ENCODE measurements at places on chromosomes 7 and 10.

- no peak for DNase-seq
Measured at GRCh38 chr7:141610671-141611070, 59.5 kb downstream of the AGK start.

DNA sequence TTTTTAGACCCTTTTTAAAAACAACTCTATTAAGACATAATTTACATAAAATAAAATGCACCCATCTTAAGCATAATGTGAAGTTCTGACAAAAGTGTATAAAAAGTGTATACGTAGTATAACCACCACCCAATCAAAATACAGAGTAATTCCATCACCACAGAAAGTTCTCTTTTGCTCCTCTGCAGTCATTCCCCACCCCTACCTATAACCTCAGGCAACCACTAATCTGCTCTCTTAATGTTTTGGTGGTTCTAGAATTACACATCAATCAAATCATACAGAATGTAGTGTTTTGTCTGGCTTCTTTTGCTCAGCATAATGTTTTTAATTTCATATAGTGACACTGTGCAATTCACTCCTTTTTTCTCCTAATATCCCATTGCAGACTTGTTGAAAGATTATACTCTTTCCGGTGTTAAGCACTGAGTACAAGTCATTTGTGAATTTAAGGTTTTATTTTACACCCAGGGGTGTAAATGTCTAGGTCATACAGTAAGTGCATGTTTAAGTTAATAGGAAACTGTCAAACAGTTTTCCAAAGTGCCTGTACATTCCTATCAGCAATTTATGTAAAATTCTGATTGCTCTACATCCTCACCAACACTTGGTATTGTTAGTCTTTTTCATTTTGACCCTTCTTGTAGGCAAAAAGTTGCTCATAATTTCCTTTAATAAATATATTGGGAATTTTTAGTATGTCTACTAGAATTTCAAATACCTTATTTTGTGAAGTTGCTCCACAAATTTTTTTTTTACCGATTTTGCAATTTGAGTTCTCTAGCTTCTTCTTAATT, 86.3 kb downstream of the ZFAND4 start:
- DNase-seq, result no peak

DNA sequence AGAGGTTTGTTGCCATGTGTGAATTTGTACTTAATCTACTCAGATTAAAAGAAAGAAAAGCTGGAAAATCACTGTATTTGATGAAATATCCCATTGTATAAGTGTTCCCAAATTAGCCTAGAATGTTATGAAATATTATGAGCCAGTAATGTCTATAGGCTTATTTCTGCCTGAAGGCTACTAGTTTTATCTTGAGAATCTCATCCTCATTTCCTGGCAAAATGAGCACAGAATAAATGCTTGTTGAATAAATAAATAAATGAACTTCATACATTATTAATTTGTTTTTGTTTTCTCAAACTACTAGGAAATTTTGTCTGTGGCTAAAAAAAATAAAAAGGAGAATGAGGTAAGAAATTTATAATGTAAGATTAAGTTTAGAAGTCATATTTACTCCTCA, 25.5 kb downstream of the HELLS start:
- no peak for DNase-seq

DNA sequence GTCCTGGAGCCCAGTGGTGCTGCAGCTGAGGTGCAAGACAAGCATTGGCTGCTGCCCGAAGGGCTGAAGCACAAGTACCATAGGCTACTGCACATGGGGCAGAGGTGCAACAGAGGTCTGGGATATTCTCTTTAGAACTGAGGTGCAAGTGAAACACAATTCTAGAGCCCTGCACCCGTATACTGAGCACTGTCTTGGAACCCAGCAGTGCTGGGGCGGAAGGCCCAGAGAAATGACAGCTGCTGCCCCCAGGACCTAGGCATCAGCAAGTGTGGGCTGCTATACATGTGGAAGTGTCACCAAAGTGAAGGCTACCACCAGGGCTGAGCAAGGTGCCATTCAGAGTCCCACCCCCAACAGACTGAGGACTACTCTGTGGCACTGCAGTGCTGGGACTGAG, 393.6 kb upstream of the STEAP1 start:
- DNase-seq, result no peak

- no peak for DNase-seq
Measured at GRCh38 chr10:688312-689120, 952 bp downstream of the DIP2C start.

DNA sequence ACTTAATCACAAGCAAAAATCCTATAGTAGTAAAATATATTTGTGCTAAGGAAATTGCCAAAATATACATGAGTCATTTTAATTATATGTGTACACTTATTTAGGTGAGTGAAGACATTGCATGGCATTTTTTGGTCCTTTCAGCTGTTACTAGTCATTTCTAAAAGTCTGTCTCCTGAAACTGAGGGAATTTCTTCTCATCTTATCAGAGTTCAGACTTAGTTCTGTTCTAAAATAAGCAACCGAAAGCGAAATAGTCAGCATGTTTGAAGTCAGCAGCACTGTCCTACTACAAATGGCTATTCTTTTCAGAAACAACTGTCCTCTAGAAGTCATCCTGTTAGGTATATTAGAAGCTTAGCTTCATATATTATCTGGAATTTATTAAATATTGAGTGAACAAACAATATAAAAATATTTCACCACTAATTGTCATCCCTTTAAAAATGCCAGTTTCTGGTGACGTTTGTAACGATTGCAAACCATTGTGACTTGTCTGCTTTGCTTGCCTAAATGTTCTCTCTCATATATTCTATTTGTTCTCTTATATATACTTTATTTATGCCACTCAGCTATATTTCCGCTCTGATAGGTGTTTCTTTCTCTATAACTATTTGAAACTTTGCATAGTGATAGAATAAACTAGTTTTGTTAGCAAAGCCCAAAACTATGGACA, 227.4 kb upstream of the KAT6B start:
- no peak for DNase-seq

DNA sequence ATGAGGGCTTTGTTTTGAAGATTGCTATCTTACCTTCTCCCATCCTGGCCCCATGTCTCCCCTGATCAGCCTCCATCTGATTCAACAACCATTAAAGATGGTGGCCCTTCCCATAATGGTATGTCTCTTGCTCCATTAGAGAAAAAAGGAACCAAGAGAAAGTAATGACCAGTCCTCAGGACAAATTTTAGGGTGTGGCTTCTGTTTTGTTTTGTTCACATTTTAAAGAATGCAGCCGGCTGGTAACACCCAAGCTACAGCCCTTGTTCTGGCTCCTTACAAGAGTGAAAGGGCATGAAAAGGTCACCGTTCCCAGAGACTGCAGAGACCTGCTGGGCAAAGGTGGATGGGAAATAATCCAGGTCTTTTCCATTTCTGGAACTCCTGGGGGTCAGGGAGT, 287.9 kb upstream of the NEBL start:
- DNase-seq, result no peak

- DNase-seq, result no peak
Measured at GRCh38 chr7:9204571-9204970, 771.2 kb downstream of the NXPH1 start.

- DNase-seq, result no peak
Measured at GRCh38 chr7:133040674-133041073, 41.2 kb downstream of the CHCHD3 start.

GRCh38 chr7:83466956-83467355, 182.0 kb downstream of the SEMA3E start:
- no peak for DNase-seq

DNA sequence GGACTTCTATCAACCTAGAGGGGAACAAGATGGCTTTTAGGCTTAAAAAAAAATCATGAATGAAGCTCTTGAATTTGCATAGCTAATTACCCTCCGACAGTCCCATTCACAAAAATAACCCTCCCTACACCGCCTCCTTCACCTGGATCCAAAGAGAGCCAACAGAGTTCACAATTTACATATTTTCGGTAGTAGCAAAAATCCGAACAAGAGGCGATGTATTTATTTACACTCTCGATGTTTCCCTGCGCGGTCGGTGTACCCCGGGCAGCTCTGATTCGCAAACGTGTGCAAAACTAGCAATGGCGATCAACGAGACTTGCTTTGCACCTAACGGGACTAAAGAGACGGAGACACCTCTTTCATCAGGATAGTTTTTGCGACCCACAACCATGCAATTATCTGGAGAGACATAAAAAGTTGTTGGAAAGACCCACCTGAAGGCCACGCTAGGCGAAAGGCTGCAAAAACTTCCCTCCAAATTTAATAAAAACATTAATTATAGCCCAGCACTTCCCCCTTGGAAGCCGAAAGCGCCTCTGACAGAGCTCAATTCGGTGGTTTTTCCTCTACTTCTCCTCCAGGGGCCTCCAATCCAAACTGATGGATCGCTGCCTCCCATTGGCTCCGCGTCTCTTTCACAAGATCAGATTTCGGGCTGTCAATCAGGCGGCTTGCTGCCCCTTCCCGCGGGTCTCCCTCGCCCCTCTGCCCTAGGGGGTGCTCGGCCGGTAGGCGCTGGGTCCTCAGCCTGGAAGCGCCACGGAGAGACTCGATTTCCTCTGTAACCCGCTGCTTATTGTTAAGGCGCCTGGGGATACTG, at the start of gene ETV1:
Gene ETV1 (minus strand): TSS at position 541 of the 823 bp plus-strand sequence. CDS start 614 bp downstream, outside the sequence.
- DNase-seq, result no peak

DNA sequence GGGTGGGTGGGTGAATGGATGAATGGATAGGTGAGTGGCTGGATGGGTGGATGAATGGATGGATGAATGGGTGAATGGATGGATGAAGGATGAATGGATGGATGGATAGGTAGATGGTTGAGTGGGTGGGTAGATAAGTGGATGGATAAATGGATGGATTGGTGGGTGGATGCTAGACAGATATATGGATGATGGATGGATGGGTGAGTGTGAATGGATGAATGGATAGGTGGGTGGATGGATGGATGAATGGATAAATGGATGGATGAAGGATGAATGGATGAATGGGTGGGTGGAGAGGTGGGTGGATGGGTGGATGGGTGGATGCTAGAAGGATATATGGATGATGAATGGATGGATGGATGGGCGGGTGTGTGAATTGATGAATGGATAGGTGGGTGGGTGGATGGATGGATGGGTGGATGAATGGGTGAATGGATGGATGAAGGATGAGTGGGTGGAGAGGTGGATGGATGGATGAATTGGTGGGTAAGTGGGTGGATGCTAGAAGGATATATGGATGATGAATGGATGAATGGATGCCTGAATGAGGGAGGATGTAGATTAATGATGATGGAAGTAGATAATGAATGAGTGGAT, 20.4 kb downstream of the ELFN1 start:
- DNase-seq, result no peak

- no peak for DNase-seq
Measured at GRCh38 chr7:149228831-149229471, 10.5 kb upstream of the ZNF212 start.

DNA sequence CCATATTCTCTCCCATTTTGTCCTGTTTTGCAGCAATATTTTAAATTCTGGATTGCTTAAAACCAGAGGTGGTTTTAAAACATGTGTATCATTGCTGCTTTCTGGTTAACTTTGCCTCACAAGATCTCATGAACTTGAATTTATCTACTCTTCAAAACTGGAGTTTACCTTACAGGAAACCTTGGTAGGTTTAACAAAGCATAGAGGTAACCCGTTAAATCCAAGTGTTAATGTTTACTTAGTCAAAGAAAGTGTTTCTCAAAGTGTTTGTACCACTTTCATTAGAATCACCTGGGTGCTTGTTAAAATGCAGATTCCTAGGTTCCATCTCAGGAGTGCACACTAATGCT, 44.0 kb upstream of the VDAC2 start:
- no peak for DNase-seq

- DNase-seq, result no peak
Measured at GRCh38 chr7:1705856-1706255, 35.8 kb downstream of the ELFN1 start.

DNA sequence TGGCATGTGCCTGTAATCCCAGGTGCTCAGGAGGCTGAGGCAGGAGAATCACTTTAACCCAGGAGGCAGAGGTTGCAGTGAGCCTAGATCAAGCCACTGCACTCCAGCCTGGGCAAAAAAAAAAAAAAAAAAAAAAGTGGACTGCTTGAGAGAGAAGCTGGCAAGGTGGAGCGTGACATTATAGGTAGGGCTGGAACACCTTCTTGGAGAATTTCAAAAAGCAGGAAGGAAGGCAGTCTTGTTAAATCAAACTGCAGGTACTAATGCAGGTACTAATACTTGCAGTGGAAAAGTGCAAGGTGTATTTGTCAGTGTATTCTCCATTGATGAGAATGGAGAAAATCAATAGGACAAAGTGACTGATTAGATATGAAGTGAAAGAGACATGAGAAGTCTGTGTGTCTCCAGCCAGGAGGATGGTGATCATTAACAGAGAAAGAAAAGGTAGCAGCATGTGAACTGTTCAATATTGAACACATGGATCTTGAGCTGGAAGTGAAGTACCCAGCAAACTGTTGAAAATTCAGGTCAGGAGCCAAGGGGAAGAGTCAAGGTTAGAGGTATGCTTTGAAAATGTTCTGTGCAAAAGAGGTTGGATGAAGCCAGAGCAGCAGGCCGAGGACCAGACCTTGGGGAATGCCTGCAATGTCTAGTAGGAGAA, 12.6 kb upstream of the SLC16A12 start:
- DNase-seq, result no peak

DNA sequence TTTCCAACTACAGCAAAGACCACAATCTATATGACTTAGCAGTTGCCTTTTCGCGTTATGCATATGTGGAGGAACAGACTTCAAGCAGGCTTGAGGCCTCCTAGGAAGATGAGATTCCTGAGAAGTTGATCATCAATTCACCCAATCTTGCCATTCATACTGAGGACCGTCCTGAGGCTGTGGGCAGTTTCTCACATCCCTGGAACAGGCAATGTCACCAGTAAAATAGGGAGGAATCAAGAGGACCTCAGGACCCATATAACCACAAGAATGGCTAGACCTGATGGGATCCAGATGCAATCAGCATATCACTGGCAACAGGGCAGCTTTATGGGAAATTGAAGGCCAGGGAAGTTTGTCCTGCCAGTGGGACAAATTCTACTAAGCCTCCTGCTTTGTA, 17.3 kb downstream of the KDM7A start:
- no peak for DNase-seq

DNA sequence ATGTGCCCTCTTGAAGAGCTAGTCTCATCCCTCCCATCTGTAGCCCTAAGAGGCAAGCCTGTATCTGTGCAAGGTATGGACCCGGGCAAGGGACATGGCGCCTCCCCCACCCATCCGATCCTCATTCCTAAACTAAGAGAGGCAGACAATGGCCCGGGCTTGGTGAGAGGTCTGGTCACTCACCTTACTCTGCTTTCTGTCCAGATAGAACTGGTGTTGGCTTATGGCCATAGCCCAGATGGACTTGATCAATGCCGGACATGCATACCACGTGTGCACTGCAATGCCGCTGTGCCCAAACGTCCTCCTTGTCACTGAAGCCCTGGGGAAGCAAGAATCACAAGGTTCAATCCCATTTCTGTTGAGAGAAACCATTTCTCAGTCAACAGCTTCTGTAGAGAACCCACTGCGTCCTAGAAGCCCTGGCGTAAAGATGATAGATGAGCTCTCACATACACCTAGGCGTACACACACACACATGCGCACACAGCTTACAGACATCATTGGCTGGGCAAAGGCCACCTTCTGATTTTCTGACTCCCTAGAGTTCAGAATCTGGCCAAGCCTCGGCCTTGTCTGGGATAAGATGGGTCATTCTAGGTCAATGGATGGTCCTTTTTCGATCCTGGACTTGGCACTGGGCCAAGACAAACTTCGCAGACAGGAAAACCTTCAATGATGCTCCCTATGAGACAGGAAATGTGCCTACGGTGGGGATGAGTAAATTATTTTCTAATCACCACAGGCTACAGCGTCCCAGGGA, 114.6 kb downstream of the PRPF18 start:
- DNase-seq, result no peak
